ENCODE measurements at places on chromosomes 16 and 17. TPM values are rescaled to one million over a fixed set of nuclear protein-coding genes. Genes with fewer than 3 reads are reported as not detected.

Gene GSDMA
- total RNA-seq = not detected

DNA sequence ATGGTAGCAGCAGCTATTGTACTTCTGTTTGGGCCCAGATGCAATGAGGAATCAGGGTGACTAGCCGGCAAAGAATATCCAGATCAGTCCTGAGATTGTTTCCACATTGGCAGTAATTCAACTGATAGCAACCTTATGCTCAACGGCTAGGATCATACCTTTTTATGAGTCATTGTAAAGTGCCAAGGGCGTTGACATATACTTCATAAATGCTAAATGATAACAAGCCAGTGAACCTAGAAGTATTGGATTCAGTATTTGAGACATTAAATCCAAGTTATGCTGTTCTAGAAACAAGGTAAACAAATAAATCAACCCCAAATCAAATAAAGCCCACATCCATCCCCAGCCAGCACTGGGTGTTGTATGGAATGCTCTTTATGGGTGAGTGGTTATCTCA, 207.1 kb upstream of the ZFHX3 start:
- no peaks in the 10 kb centered on the region for H3K27me3 ChIP-seq
- no peaks in the 10 kb centered on the region for H3K4me1 ChIP-seq
- no peaks in the 10 kb centered on the region for H3K36me3 ChIP-seq
- H3K27ac ChIP-seq = no peak overlapping the region

GRCh38 chr17:28395426-28395825, 10.6 kb downstream of the SLC46A1 start:
- no peak overlapping the region for H3K4me3 ChIP-seq
- no peak for DNase-seq
- H3K27me3 ChIP-seq = no peaks in the 10 kb centered on the region
- H3K36me3 ChIP-seq = peaks cover 26% of the 10 kb centered on the region

DNA sequence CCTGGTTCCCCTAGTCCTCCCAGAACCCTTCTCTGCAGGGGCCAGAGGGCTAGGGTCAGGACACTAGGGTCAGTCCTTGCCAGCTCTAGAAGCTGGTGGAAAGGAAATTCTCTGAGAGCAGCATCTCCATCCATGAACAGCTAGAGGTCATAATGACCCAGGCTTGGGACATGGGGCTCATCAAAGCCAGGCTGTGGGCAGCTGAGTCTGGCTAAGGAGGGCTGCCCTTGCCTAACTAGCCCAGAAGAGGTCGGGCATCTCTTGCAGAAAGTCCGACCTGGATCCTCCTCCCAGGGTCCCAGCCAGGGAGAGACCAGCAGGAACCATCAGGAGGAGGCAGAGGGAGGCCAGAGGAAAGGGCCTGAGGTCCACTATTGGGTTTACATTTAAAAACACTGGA, 4.3 kb downstream of the MPO start:
- DNase-seq = no peak
- H3K36me3 ChIP-seq = no peaks in the 10 kb centered on the region
- no peak overlapping the region for H3K4me3 ChIP-seq
- H3K27ac ChIP-seq = no peak overlapping the region
- no peaks in the 10 kb centered on the region for H3K4me1 ChIP-seq

GRCh38 chr17:40916366-40916765, 21.1 kb downstream of the KRT23 start:
- no peaks in the 10 kb centered on the region for H3K36me3 ChIP-seq
- H3K27ac ChIP-seq = no peak overlapping the region
- no peak for DNase-seq

- H3K36me3 ChIP-seq = no peaks in the 10 kb centered on the region
- H3K4me3 ChIP-seq = no peak overlapping the region
- H3K27me3 ChIP-seq = no peaks in the 10 kb centered on the region
- no peak for DNase-seq
- no peaks in the 10 kb centered on the region for H3K4me1 ChIP-seq
Observed at GRCh38 chr16:66678337-66678736, 18.2 kb downstream of the CMTM4 start.

Measured in CD8-positive, alpha-beta memory T cell (primary cell).